ENCODE measurements at places on chromosomes 1 and 21. TPM values are rescaled to one million over a fixed set of nuclear protein-coding genes. Genes with fewer than 3 reads are reported as not detected.

GRCh38 chr21:46604975-46605766, at the start of gene S100B:
Gene S100B (minus strand): TSS chr21:46605082. CDS start chr21:46602415, 2,667 bp downstream.
- no peaks in the 10 kb centered on the region for H3K36me3 ChIP-seq
- no peaks in the 10 kb centered on the region for H3K27me3 ChIP-seq
- H3K4me3 ChIP-seq = no peak within 1 kb of the TSS
- peak; percentile 56 for DNase-seq
- peak within 1 kb of the TSS; percentile 25 for H3K27ac ChIP-seq

GRCh38 chr1:57704811-57705210, 281.0 kb upstream of the DAB1 start:
- no peak overlapping the region for H3K4me3 ChIP-seq
- H3K36me3 ChIP-seq = no peaks in the 10 kb centered on the region
- no peak overlapping the region for H3K27ac ChIP-seq
- no peaks in the 10 kb centered on the region for H3K4me1 ChIP-seq
- DNase-seq = no peak

- H3K27ac ChIP-seq = no peak overlapping the region
- DNase-seq = no peak
- H3K27me3 ChIP-seq = no peaks in the 10 kb centered on the region
- no peak overlapping the region for H3K4me3 ChIP-seq
These were observed 1.8 kb downstream of the WDR77 start for GRCh38 chr1:111446967-111447892.

GRCh38 chr21:39628385-39628784, 15.6 kb downstream of the B3GALT5 start:
- no peak for DNase-seq
- no peaks in the 10 kb centered on the region for H3K36me3 ChIP-seq
- no peak overlapping the region for H3K27ac ChIP-seq
- H3K4me1 ChIP-seq = no peaks in the 10 kb centered on the region
- no peaks in the 10 kb centered on the region for H3K27me3 ChIP-seq
- no peak overlapping the region for H3K4me3 ChIP-seq

DNA sequence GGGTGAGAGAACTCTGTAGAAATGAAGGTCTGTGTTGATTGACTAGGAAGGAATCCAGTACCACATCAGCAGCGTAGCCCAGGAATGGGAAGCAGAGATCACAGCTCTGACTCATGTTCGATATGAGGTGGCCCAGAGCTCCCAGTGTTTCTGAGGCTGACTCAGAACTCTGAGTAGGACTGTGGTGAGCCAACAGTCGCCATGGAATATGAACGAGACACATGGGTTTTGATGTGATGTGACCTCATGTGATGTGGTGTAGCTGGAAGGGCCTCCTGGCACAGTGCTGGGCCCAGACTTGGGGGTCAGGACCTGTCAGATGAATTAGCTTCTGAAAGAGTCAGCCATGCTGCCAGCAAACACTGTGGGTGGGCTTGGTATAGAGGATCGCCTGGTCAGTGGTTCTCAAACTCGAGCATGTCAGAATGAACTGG, 237.0 kb downstream of the MRPL39 start:
- no peaks in the 10 kb centered on the region for H3K36me3 ChIP-seq
- no peaks in the 10 kb centered on the region for H3K27me3 ChIP-seq
- H3K4me1 ChIP-seq = no peaks in the 10 kb centered on the region
- no peak for DNase-seq
- H3K4me3 ChIP-seq = no peak overlapping the region

- no peaks in the 10 kb centered on the region for H3K27me3 ChIP-seq
- no peaks in the 10 kb centered on the region for H3K36me3 ChIP-seq
- peak; percentile 71 for DNase-seq
These were observed 347.4 kb downstream of the PDE4B start for GRCh38 chr1:66140072-66140471.

DNA sequence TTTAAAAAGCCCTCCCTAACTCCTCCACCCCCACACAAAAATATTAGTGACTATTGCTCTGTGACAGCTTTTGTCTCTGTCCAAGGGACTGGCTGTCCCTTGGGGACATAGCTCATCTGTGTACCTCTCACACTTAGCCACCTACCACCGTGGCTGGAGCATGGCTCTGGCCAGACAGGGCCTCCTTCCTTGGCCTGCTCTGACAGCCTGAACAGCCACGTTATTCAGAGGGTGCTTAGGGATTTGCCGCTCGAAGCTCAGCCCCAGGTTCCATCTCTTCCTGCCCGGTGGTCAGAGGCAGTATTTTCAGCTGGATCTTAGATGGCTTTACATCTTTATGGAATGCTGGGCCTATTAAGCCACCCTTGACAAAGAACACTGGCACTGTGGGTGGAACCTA, 6.1 kb upstream of the CELSR2 start:
- H3K27ac ChIP-seq = no peak overlapping the region
- H3K36me3 ChIP-seq = peaks cover 10% of the 10 kb centered on the region

DNA sequence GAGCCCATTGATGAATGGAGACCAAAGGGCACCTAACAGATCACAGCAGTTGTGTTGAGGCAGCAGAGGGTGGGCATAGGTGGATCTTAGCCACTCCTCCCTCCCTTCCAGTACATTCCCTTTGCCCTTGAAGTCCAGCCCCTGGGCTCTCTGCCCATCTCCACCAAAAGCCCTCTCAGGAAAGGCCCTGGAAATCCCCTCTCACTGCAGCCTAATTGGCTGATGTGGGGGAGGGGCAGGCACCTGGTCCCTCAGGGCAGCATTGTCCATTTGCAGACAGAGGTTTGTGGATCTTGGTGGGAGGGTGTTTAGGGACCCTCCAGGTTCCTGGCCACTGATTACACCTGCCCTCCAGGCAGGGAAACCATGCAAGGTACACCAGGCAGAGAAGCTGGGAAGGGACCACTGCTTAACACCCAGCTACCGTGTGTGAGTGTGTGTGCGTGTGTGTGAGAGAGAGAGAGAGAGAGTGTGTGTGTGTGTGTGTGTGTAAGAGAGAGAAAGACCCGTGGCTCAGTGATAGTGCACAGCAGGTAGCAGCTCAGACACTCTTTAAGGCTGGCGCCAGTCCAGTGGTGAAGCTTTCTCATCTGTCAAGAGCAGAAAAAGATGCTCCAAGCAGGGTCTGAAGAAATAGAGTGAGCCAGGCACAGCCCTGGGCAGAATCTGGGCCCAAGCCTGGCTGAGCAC, 71.1 kb downstream of the MATN1 start:
- H3K36me3 ChIP-seq = no peaks in the 10 kb centered on the region
- H3K27me3 ChIP-seq = peaks cover 14% of the 10 kb centered on the region
- DNase-seq = peak; percentile 43

- DNase-seq = no peak
- no peak overlapping the region for H3K27ac ChIP-seq
- H3K36me3 ChIP-seq = no peaks in the 10 kb centered on the region
- H3K27me3 ChIP-seq = no peaks in the 10 kb centered on the region
- H3K4me1 ChIP-seq = no peaks in the 10 kb centered on the region
These were observed 50.7 kb upstream of the VTCN1 start for GRCh38 chr1:117261424-117261785.

GRCh38 chr1:56357927-56358690, 221.3 kb downstream of the PLPP3 start:
- H3K27me3 ChIP-seq = no peaks in the 10 kb centered on the region
- H3K4me3 ChIP-seq = no peak overlapping the region
- no peaks in the 10 kb centered on the region for H3K4me1 ChIP-seq
- no peaks in the 10 kb centered on the region for H3K36me3 ChIP-seq
- no peak overlapping the region for H3K27ac ChIP-seq
- no peak for DNase-seq

- no peaks in the 10 kb centered on the region for H3K36me3 ChIP-seq
- DNase-seq = no peak
- no peak overlapping the region for H3K27ac ChIP-seq
These were observed 671.9 kb upstream of the USP24 start for GRCh38 chr1:55886856-55887712.

DNA sequence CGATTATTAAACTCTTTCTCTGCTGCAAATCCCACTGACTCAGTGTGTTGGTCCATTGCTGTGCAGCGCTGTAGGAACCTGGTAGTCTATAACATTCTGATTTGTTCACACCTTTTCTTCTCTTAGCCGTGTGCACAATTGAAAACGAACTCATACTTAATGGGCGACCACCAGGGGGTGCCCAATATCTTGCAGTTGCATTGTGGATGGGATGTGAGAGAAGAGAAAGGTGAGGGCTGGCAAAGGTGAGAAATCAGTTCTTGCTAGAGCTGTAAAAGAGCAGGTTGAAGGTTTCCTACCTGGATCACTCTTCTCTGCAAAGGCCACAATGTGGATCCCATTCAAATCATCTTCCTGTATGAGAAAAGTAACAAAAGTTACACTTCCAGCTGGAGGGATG, 51.0 kb downstream of the CASQ2 start:
- no peaks in the 10 kb centered on the region for H3K36me3 ChIP-seq
- H3K27me3 ChIP-seq = no peaks in the 10 kb centered on the region
- H3K4me3 ChIP-seq = no peak overlapping the region
- H3K27ac ChIP-seq = no peak overlapping the region

DNA sequence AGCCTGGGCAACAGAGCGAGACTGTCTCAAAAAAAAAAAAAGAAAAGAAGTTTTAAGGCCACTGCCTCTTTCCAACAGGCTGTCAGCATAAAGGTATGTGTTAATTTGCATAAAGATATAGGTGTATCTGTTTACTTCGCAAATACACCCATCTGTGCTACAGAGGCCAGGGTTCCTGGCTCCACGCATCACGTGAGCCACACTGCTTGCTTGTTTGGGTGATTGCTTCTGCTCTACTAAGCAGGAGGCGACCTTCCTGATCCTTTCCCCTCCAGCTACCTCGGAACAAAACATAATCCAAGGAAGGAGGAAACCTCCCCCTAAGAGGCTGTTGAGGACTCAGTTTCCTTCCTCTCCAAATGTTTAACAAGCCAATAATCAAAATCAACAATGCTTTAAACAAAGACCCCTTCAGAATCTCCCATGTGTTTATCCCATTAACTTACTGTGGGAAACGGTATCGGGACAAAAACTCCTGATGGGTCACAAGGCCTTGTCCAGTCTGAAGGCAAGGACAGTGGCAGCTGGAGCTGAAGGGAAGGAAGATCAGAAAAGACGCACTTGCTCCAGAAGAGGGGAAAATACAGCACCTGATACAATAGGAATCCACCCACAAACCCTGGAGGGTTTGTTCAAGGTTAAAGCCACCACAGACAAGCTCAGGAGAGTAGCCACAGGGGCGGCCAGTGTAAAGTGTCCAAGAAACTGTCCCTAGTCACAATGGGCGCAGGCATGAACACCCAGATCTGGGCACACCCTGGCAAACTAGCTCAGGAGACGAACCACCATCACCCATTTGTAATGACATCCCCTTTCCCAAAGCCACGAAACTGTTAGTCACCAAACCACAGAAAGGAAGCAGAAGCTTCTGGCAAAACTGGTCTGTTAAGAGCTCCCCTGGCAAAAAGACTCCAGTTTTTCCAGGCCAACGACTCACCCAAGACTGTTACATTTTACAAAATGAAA, 17.2 kb downstream of the CTNNBIP1 start:
- no peaks in the 10 kb centered on the region for H3K36me3 ChIP-seq
- H3K4me3 ChIP-seq = no peak overlapping the region
- H3K27ac ChIP-seq = peak overlapping the region; percentile 73
- no peak for DNase-seq
- peaks cover 35% of the 10 kb centered on the region for H3K4me1 ChIP-seq
- H3K27me3 ChIP-seq = no peaks in the 10 kb centered on the region

DNA sequence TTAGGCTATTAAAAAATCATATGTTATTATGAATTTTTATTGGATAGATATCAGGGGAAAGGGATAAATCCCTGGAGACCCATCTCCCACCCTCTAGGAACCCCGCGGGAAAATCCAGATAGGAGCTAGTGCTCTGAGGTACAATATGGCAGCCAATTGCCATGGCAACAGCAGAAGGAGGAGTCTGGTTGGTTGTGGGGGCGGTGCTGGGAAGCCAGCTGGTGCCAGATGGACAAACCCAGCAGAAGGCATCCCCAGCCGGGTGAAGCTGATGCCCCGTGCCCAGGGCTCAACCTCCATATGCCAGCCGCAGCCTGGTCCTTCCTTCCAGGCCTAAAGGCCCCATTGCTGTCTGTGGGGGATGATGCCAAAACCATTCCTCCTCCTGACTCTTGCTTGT, 38.3 kb downstream of the RHBG start:
- no peaks in the 10 kb centered on the region for H3K4me1 ChIP-seq
- H3K36me3 ChIP-seq = no peaks in the 10 kb centered on the region
- no peak overlapping the region for H3K27ac ChIP-seq
- H3K27me3 ChIP-seq = peaks cover 63% of the 10 kb centered on the region

GRCh38 chr1:109877317-109877771, 33.3 kb upstream of the CSF1 start:
- H3K36me3 ChIP-seq = no peaks in the 10 kb centered on the region
- H3K4me3 ChIP-seq = no peak overlapping the region
- H3K4me1 ChIP-seq = peaks cover 37% of the 10 kb centered on the region
- DNase-seq = peak; percentile 81
- H3K27me3 ChIP-seq = no peaks in the 10 kb centered on the region

GRCh38 chr1:228381356-228381755, 25.3 kb downstream of the TRIM11 start:
- no peak for DNase-seq
- H3K4me3 ChIP-seq = no peak overlapping the region
- no peaks in the 10 kb centered on the region for H3K27me3 ChIP-seq
- H3K4me1 ChIP-seq = no peaks in the 10 kb centered on the region

GRCh38 chr1:99648107-99648506, 2.2 kb downstream of the PALMD start:
- H3K27me3 ChIP-seq = no peaks in the 10 kb centered on the region
- peak; percentile 57 for DNase-seq
- no peaks in the 10 kb centered on the region for H3K36me3 ChIP-seq
- H3K4me3 ChIP-seq = peak overlapping the region; percentile 49

GRCh38 chr1:87333692-87334347, 5.1 kb downstream of the LMO4 start:
- H3K36me3 ChIP-seq = no peaks in the 10 kb centered on the region
- H3K27me3 ChIP-seq = no peaks in the 10 kb centered on the region

- no peaks in the 10 kb centered on the region for H3K36me3 ChIP-seq
- no peak for DNase-seq
- H3K4me1 ChIP-seq = no peaks in the 10 kb centered on the region
- H3K27me3 ChIP-seq = peaks cover 14% of the 10 kb centered on the region
These were observed 122.3 kb downstream of the SYF2 start for GRCh38 chr1:25110036-25110435.

- H3K36me3 ChIP-seq = no peaks in the 10 kb centered on the region
- H3K27ac ChIP-seq = no peak overlapping the region
- H3K4me3 ChIP-seq = no peak overlapping the region
- H3K27me3 ChIP-seq = no peaks in the 10 kb centered on the region
- DNase-seq = no peak
- no peaks in the 10 kb centered on the region for H3K4me1 ChIP-seq
These were observed 183.7 kb upstream of the LYPLAL1 start for GRCh38 chr1:218990019-218990418.

GRCh38 chr1:111602974-111603373, 16.6 kb upstream of the RAP1A start:
- no peak overlapping the region for H3K27ac ChIP-seq
- peaks cover 18% of the 10 kb centered on the region for H3K4me1 ChIP-seq
- H3K27me3 ChIP-seq = no peaks in the 10 kb centered on the region
- DNase-seq = no peak

The SMIM11 gene
- total RNA-seq = 21.8 TPM

The SMCP gene
- total RNA-seq = not detected

The APOBEC4 gene
- total RNA-seq = not detected

The HAPLN2 gene
- total RNA-seq = 0.78 TPM

The HNRNPCL4 gene
- total RNA-seq = not detected

The LHX8 gene
- not detected for total RNA-seq

The SELENBP1 gene
- total RNA-seq = 321 TPM

The FCRL5 gene
- total RNA-seq = 0.93 TPM

The SIPA1L2 gene
- 38.3 TPM for total RNA-seq

The FAM177B gene
- total RNA-seq = 0.20 TPM

The TIPRL gene
- total RNA-seq = 26.9 TPM

The TMEM61 gene
- 2.3 TPM for total RNA-seq

The SLC22A15 gene
- 25.7 TPM for total RNA-seq

The LCE1C gene
- not detected for total RNA-seq

The SCYL3 gene
- total RNA-seq = 12.0 TPM

The TMEM35B gene
- total RNA-seq = 50.9 TPM

The PGLYRP3 gene
- not detected for total RNA-seq
